ENCODE measurements at places on chromosomes 5 and 9.
A peak's percentile ranks its signal among the peaks of the same experiment; 100 is the strongest.

DNA sequence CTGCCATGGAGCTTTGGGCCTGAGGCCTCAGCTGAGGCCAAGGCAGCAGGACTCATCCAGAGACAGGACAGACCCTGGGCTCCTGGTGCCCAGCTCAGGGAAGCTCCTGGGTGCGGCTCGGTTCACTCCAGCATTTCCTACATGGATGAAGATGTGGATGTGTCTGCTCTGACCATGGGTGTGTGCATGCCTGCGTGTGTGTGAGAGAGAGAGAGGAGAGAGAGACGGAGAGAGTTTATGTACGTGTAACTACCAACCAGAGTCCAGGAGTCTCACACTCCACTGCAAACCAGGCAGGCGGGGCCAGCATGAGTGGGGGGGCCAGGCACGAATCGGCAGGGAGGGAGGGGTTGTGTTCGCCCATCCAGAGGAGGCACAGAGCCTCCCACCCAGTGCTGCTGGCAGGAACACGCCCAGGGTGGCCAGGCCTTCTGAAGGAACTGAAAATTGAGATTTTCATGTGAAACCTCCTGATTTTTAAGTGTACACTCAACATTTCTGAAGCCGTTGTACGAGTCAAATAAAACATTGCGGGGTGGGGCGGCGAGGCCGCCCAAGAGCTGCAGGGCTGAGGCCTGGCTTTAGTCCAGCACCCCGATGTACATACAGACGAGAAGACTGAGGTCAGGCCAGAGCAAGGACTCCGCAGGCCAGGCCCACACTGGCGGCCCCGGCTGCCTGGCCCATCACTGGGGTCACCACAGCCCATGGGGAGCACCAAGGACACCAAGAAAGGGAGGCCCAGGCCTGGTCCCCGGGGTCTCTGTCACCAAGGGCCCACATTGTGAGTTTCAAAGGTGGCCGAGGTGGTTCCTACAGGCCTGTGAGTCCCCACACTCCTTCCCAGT, 88.7 kb downstream of the ADAMTS2 start:
- no peak for DNase-seq

GRCh38 chr5:32302835-32303754, 9.6 kb downstream of the MTMR12 start:
- no peak for DNase-seq

GRCh38 chr5:174172566-174172965, 127.1 kb downstream of the NSG2 start:
- DNase-seq = no peak

GRCh38 chr9:10127867-10128266, 484.9 kb downstream of the PTPRD start:
- no peak for DNase-seq

- no peak for DNase-seq
Observed at GRCh38 chr5:114362197-114362976, 517 bp downstream of the KCNN2 start.

DNA sequence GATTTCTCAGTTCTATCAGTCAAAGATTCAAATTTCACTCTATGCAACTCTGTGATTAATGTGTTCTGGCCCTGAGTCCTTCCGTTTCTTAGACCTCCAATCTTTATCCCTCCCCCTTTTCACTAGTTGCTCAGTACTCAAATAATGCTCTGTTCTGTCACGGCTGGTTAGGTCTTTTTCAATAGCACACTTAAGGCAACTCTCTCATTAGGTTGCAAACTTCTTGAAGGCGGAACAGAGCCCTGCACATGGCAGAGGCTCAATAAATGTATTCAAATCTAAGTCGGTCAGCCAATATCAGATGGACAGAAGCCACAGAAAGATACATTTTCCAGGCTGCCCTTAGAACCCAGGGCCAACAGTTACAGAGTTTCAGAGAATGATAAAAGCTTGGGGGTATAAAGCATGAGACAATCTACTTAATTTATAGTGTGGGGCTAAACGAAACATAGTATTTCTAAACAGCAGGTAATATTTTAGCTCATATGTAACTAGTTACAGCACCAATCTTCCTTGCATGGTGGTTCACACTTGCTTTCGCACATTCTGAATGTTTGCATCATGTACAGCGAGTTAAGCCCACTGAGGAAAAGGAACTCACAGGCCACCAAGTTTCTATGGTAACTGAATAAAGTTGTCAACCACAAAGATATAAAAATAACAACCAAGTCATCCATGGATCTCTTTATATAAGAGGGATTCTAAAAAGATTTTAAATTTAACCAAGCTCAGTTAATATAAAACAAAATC, 67.1 kb upstream of the GOLPH3 start:
- DNase-seq = peak; percentile 60

GRCh38 chr9:122897969-122898368, 7.2 kb downstream of the RC3H2 start:
- DNase-seq = no peak

Measured in CD4-positive, alpha-beta T cell treated with Interleukin-12 subunit alpha and Interleukin-12 subunit beta, for 1 hour (primary cell).